ENCODE measurements at places on chromosomes 5 and 9.

DNA sequence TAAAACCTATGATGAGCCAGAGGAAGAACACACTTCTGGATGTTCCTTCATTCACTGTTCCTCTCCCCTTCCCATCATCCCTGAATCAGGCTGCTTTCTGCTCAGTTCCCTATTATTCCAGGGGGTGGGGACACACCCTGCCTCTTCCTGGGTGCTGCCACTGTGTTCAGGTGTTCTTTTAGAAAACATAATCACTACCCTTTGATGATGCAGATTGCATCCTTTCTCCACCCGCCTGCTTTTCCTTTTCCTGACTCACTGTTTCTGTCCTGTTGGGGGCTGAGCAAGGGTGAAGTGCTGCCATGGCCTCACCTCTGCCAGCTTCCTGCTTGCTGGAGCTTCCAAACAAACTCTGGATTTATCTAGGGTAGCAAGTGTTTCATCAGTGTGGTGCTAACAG is 331.9 kb upstream of the GRIA1 start:
- DNase-seq = no peak

DNA sequence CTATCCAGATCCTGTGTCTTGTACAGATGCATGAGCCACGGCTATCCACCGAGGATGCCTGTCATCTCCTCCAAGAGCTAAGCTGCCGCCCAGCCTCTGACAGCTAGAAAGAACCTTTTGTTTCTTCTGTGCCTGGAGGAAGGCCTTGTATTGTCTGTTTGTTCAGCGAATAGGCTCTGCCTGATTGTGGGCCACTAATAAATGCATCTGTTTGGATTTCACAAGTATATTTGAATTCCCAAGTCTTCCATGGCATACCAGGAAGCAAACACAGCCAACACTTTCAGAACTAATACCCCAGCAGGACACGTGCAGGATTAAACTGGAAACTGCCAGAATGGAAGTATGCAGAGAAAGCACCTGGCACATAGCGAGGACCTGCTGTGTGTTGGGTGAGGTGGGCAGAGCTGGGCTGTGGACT is 92.7 kb upstream of the NEURL1B start:
- DNase-seq = no peak

- no peak for DNase-seq
Measured at GRCh38 chr5:75435096-75435495, 76.3 kb downstream of the CERT1 start.

DNA sequence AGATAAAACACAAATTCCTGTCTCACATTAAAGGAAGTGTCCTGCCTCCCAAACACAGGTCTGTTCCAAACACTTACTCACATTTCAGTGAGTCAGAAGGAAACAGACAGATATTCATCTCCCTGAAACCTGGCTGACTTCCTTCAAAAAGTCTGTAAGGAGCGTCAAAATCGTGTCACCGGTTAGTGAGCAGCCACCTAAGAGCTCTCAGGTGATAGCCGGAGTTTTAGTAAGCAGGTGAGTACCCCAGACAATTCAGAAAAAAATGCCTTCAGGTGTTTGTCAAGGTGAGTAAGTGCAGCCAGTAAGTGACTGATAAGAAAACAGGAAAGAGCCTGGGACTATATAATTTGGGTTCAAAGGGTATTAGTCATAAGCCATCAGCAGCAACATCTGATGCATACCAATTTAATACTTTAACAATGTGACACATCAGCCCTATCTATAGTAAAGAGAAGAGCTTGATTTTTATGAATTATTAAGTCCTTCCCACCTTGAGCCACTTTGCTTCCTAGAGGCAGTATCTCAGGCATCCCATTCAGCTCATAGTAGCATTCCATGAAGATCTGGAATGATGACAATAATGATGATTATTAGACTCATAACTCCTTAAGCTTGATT is 1.3 kb upstream of the ITGA2 start:
- no peak for DNase-seq

GRCh38 chr5:78972654-78973428 is 12.3 kb downstream of the ARSB start:
- no peak for DNase-seq

DNA sequence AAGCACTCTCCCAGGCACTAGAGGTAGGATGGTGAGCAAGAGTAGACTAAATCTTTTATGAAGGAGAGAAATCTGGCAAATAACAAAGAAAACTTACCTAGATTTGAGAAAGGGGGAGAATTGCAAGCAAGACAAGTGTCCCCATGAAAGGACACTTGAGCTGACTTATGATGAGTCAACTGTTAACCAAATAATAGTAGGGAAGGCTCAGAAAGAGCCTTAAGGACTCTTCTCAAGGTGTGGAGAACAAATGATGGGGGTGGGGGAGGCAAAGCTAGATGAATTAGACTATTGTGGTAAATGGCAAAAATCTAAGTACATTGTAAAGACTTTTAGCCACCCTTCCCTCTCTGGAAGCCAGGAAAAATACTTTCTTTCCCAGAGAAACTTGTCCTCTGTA is 77.6 kb upstream of the RASA1 start:
- DNase-seq = no peak

GRCh38 chr5:102241809-102242421 is 54.2 kb downstream of the SLCO4C1 start:
- DNase-seq = no peak

DNA sequence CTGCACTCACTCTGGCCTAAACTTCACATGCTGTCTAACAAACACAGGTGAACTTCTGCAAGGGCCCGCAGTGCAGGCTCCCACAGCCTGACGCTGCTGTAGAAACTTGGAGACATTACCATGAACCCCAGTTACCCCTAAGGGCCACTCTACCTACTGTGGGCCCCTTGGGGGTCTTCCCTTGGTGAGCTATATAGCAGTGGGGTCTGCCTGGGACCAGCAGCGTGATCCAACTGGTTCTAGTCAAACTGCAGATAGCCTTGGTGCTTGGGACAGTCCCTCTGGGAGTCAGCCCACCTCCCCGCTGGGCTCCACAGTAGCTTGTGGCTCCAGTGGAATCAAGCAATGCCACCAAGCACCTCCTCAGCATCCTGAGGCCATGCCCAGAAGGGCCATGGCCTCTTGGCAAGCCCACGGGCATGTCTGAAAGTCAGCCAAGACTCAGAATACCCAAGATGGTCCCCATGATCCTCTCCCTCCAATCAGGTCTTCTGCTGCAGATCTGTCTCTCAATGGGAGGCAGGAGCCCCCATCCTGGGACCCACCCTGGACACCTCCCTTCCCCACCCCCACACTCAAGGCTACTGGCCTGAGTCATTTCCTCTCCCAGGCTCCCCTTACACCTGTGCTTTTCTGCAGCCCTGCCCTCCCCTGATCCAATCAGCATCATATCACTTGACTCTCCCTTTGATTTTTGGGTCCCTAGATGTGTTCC is 230.0 kb upstream of the IRX1 start:
- DNase-seq = no peak

DNA sequence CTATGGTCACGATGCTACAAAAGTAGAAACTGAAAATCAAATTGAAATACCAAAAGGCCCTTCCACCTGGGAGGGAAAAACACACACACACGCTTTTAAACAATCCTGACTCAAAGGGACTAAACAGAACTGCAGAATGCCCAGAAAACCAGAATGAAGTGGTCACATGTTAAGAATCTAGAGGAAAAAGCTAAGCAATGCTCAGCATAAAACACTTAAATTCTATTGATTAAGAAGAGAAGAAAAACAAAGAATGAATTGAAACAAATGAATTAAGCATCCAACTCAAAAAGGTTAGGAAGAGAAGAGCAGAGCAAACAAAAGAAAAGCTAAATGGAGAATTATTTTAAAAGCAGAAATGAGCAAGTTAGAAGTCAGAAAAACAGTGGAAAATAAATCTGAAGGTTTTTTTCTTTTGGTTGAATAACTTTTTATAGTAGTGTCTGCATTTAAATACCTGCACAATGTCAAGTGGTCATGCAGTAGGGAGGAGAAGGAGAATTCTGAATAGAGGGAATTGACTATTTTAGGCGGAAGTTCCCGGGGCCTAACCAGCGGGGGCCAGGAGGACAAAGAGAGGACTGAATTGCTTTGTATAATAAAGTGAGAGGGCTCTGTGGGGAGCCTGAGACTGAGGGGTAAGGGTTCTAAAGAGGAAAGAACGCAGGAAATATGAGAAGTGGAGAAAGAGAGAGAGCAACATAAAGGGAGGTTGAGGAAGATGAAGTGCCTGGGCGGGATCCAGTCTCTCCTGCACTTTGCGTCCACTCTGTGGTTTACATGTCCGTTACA is 146.8 kb downstream of the ATPSCKMT start:
- no peak for DNase-seq

GRCh38 chr9:12955510-12956163 is 180.8 kb downstream of the LURAP1L start:
- no peak for DNase-seq

DNA sequence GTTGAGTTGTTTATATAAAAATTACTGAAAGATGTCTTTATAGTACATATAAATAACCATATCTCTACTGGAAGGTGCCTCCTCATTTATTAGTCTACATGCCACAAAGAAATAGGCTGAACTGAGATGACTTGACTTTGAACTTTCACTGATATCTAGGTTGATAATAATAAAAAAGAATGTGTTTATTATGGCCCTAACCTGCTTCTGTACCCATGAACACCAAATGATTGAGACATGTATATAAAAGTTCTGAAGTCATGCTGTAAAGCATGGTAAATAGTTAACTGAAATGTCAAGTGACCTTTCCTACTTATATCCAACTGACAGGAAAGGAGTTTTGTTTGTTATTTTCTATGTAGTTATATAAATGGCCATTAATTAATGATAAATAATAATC is 33.2 kb upstream of the GRAMD2B start:
- no peak for DNase-seq
